ENCODE measurements at places on chromosomes 12 and 14.

DNA sequence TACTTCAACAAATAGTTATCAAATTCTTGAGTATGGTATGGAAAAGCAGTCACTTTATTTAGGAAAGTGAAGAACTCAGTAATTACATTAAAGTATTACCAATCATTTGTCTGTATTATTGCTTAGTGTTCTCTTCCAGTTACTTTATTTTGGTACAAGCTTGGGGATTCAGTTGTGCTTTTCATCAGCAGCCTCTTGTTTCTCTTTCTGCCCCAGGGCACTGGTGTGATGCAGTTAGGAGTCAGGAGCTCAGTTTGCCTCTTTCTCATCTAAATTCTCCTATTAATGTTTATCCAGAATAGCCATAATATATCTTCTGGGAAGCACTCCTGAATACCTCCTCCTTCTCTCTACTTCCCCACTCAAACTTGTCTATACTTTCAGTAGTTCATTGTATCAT, 25.7 kb downstream of the PMCH start:
- DNase-seq, result no peak

DNA sequence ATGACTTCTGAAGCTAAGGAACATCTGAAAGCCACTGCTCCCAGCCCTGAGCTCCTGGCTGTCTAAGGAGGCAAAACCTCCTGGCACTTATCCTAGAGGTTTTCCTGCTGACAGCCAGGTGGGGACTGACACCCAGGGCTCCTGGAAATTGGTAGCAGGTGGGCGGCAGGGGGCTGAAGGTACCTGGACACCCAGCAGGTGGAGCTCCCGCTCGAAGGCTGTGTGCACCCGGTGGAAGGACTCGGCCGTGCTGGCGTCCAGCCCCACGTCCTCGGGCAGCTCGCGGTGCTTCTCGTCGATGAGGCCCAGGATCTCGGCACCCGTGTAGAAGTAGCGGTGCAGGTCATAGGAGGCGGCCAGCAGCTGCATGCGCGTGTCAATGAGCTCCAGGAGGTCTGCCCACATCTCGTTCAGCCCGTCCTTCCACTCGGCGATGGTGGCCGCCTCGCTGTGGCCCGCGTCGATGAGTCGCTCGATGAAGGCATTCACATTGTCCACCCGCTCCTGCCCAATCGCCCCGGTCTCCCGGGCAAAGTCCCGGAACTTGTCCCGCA, 68.2 kb downstream of the PLEKHG3 start:
- DNase-seq, result no peak

GRCh38 chr12:131067981-131068851, 114.5 kb downstream of the ADGRD1 start:
- no peak for DNase-seq

DNA sequence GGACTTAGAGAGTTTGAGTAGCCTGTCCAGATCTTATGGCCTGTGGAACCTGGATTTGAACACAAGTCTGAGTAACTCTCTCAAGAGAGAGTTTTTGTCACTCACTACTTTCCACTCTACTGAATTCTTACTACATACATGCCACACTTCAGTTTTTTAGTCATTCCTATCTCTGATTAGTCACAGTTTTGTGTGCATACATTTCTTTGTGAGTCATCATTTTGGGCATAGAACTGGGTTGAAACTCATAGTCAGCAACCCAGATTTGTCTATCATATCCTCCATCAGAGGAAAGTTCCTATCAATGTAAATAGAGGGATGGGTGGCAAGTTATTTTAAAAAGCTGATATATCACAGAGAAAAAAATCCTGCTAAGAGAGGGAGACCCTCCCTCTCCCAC, 42.9 kb downstream of the FLRT2 start:
- no peak for DNase-seq

DNA sequence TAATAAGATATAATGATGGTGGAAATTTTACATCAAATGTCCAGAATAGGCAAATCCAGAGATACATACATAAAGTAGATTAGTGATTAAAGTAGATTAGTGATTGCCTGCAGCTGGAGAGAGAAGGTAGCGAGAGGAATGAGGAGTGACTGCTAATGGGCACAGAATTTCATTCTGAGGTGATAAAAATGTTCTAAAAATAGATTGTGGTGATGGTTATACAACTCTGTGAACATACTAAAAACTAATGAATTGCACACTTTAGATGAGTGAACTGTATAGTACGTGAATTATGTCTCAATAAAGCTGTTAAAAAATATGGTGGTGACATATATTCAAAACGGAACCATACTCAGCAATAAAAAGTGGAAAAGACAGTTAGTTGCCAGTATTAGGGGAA, 41.7 kb downstream of the PPP2R5E start:
- DNase-seq, result no peak

DNA sequence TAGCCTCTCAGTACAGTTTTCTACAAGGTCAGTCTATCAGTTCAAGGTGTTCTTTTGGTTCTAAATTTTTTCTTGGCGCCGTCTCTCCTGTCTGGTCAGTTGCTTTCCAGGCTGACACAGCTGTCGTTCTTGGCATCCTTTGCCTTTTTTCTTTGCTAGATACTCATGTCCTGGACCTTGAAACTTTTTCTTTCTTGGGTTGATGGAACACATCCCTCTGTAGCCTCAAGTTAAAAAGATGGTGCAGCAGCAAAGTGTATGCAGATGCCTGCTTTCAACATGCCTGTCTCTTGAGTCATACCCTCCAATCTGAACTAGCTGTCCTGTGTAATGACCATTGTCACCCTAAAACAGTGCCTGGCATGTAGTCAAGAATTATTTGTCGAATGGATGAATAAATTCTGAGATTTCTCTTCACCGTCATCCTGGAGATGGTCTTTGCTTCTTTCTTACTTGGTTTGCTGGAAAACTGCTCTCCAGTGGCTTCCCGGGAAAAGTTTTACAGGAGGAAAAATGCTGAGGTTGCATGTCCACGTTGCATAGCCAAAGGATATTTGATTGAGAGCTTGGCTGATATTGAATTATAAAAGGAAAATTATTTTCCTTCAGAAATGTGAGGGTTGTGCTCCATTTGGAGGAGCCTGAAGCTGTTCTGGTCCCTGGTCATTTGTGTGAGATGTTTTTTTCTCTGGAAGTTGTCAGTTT, 4.6 kb downstream of the NYNRIN start:
- no peak for DNase-seq

DNA sequence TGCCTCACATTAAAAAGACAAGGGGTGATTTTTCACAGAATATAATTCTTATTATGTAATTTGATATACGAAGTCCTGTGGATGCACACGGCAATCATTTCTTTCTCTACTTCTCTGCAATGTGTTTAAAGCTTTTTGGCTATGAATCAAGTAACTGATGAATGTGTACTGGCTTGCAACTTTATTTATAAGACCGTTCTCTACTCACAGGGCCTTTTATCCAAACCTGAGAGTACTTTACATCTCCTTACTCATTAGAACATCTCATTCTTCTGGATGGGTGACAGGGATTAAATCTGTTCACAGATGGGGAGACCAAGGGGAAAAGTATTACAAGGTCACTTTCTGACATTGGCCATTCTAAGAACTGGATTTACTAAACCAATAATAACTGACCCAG, 215.8 kb upstream of the DIO2 start:
- no peak for DNase-seq

GRCh38 chr14:59159169-59159568, 29.3 kb upstream of the DAAM1 start:
- no peak for DNase-seq

DNA sequence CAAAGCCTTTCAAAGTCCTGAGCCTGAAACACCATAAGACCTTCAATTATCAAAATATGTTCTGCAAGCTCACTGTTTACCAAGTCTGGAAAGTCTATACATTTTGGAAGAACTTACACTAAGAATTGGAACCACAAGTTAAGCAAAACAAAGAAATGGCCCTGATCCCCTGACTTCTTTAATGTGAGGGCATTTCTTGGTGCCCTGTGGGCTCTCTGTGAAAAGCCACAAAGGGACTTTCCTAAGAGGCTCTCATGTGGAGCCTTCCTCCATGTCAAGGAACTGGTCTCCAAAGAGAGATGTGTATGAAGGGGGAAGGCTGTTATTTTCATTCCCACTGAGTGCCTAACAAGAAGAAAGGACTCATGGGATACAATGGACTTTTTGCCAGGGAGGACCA, 13.5 kb upstream of the MYH6 start:
- no peak for DNase-seq

DNA sequence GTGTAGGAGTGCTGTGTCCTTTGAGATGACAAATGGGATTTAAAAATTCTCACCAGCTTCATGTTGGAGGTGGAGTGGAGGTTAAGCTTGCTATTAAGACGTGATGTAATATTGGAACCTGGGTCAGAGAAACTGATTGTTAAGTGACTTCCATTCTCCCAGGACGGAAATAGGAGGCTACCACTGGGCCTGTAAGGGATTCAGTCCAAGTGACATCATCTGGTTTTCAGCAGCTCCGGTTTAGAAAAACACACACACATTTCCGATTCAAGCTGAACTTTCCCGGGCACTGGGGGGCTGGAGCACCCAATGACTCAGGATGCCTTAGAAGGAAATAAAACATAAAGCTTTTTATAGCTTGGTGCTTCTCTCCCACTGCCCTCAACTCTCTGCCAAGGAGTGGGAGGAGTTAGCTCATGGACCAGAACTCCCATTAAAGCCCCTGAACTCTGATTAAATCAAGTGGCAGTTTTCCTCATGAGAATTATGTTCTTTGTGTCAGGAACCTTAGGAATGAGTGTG, 12.4 kb downstream of the CALM1 start:
- DNase-seq, result no peak

GRCh38 chr14:59131938-59132795, 56.3 kb upstream of the DAAM1 start:
- no peak for DNase-seq

DNA sequence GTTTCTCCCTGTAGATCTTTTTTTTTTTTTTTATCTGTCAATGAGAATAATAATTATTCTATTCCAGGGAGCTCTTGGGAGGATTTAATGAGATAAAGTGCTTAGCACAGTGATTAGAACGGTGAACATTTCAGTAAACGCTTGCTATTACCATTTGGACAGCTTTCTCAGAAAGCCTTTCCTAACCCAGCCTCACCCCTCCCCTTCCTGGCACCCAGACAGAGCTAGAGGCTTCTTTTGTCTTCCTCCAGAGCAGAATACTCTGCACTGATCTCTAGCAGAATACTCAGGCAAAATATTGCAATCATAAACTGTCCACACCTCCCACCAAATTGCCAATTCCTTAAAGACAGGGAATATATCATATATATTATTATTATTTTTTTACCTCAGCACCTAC, 66.6 kb downstream of the ERGIC2 start:
- DNase-seq, result no peak

- no peak for DNase-seq
These were observed 180.3 kb upstream of the VASH1 start for GRCh38 chr14:76580967-76581366.

- DNase-seq, result no peak
These were observed 80.8 kb downstream of the EMP1 start for GRCh38 chr12:13277293-13277692.

- no peak for DNase-seq
These were observed 407.2 kb downstream of the NOVA1 start for GRCh38 chr14:26190646-26191045.

DNA sequence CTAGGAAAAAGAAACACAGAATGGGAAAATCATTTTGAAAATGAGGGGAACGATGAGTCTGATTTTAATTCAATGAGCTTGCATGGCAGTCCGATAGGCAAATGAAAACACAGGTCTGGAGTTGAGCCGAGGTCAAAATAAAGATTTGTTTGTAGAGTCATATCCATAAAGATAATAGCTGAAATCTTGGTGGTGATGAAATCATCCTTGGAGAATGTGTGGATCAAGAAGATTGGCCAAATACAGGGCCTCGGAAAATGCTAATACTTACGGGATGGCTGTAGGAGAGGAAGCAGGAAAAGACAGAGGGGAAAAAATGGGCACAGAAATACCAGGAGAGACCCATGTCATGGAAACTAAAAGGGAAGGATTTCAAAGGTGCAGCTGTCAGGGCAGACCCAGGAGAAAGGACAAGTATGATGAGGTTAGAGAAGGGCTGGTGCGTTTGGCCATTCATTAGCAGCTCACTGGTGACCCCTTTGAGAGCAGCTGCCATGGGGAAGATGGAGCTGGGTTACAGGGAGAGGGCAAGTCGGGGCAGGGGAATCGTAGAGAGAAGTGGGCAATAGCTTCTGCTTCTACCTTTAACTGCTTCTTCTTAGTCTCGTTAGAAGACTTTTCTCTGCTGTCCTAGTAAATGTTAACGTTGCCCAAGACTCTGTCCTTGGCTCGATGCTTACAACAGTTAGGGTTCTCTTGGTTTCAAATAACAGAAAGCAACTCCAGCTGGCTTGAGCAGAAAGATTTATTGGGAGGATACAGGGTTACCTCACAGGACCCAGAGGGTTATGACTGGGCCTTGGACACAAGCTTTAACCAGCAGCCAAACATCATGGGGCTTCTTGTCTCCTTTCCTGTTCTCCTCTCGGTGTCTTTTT, 161.8 kb downstream of the EFCAB11 start:
- DNase-seq, result no peak

DNA sequence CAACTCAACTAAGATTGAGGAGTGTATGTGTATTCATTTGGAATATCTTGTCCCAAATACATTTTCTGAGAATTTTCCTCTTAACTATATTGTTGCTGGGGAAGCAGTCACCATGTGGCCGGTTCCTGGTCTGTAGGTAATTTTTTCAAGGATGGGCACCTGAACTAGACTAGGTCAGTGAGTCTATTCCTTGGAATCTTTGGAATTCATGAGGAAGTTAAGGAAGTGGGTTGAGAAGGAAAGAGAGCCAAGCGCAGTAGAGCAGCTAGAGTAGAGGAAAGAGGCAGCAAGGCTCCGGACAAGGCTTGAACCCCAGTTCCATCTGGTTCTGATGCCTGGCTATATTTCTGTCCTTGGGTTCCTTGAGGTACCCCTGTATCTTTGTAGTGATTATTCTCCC, 183.7 kb downstream of the DACT1 start:
- DNase-seq, result no peak

DNA sequence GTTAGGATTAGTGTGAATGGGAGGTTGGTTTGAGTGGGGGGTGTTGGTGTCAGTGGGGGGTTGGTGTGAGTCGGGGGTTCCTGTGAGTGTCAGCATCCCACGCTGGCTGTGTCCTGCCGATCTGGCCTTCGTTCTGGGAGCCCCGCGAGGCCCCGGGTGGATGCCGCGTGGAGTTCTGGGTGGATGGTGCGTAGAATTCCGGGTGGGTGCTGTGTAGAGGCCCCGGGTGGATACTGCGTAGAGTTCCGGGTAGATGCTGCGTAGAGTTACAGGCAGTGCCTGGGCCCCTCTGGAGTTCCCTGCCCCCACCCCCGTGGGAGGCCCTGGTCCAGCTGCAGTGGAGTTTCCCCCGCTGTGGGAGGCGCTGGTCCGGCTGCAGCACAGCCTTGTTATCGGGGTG, 8.7 kb downstream of the NOC4L start:
- no peak for DNase-seq

- DNase-seq, result no peak
These were observed 14.7 kb downstream of the GSTZ1 start for GRCh38 chr14:77335576-77335975.
